ENCODE measurements at places on chromosomes 2 and 18.

- no peak overlapping the region for H3K4me3 ChIP-seq
- no peak overlapping the region for H3K27ac ChIP-seq
- no peak for ATAC-seq
- H3K27me3 ChIP-seq = no peaks in the 10 kb centered on the region
- no peaks in the 10 kb centered on the region for H3K36me3 ChIP-seq
- H3K4me1 ChIP-seq = peaks cover 45% of the 10 kb centered on the region
These were observed 2.1 kb downstream of the C2orf81 start for GRCh38 chr2:74419345-74419744.

DNA sequence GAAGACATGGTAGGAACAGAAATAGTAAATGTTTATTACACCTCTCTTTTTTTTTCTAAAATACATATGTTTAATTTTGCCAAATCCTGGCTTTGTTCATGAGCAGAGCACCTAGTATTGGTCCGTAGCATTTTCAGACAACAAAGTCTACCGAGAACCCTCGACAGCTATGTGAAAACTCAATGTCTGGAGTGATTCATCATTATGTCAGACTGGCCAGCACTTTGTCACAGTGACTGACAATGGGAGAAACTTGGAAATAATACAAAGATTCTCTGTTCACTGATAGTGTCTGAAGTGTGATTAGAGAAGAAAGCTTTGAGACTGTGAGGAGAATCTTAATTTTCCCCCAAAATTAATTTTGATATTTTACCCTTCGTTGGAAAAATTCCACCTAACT is 143.0 kb downstream of the HNMT start:
- no peaks in the 10 kb centered on the region for H3K4me1 ChIP-seq
- no peaks in the 10 kb centered on the region for H3K27me3 ChIP-seq
- H3K4me3 ChIP-seq = no peak overlapping the region
- ATAC-seq = no peak
- no peaks in the 10 kb centered on the region for H3K36me3 ChIP-seq

- H3K27me3 ChIP-seq = no peaks in the 10 kb centered on the region
- no peak overlapping the region for H3K27ac ChIP-seq
- H3K4me3 ChIP-seq = no peak overlapping the region
- no peak for ATAC-seq
- H3K36me3 ChIP-seq = no peaks in the 10 kb centered on the region
- H3K4me1 ChIP-seq = no peaks in the 10 kb centered on the region
These were observed 49.6 kb upstream of the TMEM177 start for GRCh38 chr2:119629323-119629825.

DNA sequence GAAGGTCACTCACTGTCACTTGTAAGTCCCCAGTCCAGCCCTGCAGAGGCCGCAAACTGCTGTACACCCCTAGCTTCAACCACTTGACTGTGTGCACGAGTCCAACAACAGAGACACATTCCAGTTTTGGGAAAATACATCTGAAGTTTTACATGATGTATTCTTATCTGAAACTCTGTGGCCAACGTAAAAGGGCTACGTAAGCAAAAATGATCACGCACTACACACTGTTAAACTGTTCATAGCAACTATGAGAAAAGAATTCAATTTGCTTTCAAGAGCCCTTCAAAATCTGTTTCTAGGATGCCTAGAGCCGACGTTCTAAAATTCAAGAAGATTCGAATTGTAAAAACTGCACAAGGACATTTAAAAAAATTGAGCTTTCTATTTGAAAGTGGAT is 26.0 kb downstream of the EDAR start:
- no peak overlapping the region for H3K27ac ChIP-seq
- H3K27me3 ChIP-seq = no peaks in the 10 kb centered on the region
- no peaks in the 10 kb centered on the region for H3K4me1 ChIP-seq
- H3K4me3 ChIP-seq = no peak overlapping the region
- no peaks in the 10 kb centered on the region for H3K36me3 ChIP-seq

DNA sequence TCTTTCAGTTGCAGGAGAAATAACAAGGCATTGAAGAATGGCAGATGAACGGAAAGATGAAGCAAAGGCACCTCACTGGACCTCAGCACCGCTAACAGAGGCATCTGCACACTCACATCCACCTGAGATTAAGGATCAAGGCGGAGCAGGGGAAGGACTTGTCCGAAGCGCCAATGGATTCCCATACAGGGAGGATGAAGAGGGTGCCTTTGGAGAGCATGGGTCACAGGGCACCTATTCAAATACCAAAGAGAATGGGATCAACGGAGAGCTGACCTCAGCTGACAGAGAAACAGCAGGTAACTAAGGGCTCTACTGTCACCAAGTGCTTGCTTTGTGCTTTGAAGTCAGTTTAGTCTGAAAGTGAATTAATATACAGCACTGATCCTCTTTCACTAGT is 118.5 kb upstream of the UNC80 start:
- no peaks in the 10 kb centered on the region for H3K36me3 ChIP-seq
- H3K27ac ChIP-seq = no peak overlapping the region
- H3K4me1 ChIP-seq = no peaks in the 10 kb centered on the region
- H3K4me3 ChIP-seq = no peak overlapping the region

DNA sequence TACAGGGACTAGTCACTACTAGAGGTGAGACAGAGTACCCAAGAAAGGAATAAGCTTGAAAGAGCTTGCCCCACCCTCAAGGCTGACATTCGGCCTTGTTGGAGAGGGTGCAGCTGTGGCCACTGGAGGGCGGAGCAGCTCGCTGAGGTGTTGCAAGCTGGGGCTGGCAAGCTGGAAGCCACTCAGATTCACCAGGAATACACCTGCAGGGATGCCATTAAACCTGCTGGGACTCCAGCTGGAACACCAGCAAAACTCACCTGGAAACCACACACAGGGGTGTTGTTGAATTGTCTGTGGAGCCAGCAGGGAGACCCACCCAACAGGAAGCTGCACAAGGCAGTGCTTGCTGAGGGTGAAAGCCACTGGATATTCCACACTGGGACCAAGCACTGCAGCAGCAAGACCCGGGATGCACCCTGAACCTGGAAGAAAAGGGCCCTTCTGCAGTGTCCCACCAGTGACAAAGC is 26.1 kb downstream of the KCTD18 start:
- no peak overlapping the region for H3K4me3 ChIP-seq
- no peaks in the 10 kb centered on the region for H3K27me3 ChIP-seq
- H3K36me3 ChIP-seq = no peaks in the 10 kb centered on the region
- ATAC-seq = no peak
- H3K4me1 ChIP-seq = no peaks in the 10 kb centered on the region

GRCh38 chr2:239154971-239155805 is 245.6 kb downstream of the HDAC4 start:
- H3K27ac ChIP-seq = no peak overlapping the region
- no peaks in the 10 kb centered on the region for H3K36me3 ChIP-seq
- ATAC-seq = no peak
- H3K27me3 ChIP-seq = no peaks in the 10 kb centered on the region
- peaks cover 4% of the 10 kb centered on the region for H3K4me1 ChIP-seq
- H3K4me3 ChIP-seq = no peak overlapping the region

GRCh38 chr18:46209161-46209560 is 105.0 kb downstream of the HAUS1 start:
- H3K27me3 ChIP-seq = no peaks in the 10 kb centered on the region
- no peak overlapping the region for H3K4me3 ChIP-seq
- H3K27ac ChIP-seq = no peak overlapping the region
- H3K36me3 ChIP-seq = no peaks in the 10 kb centered on the region
- ATAC-seq = no peak

GRCh38 chr18:61893309-61893970 is 633 bp upstream of the RNF152 start:
- H3K27me3 ChIP-seq = peaks cover 16% of the 10 kb centered on the region
- H3K27ac ChIP-seq = peak overlapping the region; percentile 88
- peak overlapping the region; percentile 85 for H3K4me3 ChIP-seq
- peak; percentile 44 for ATAC-seq
- peaks cover 4% of the 10 kb centered on the region for H3K4me1 ChIP-seq

DNA sequence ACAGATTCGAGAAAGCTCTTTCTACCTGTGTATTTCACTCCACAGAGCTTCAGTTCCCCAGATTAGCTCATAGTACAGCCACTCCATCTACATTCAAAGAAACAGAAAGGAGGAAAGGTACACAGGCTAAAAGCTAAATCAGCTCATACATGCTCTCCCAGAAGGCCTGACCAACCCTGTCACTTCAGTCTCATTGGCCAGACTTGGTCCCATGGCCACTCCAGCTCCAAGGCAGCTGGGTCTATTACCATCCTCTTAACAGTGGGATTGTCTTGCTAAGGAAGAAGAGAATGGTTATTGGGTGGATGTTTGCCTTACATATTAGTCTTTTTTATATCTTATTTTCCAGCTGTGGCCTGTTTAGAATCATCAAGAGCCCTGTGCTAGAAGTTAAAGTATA is 572.6 kb downstream of the ARHGAP15 start:
- no peaks in the 10 kb centered on the region for H3K27me3 ChIP-seq
- H3K27ac ChIP-seq = no peak overlapping the region
- no peak for ATAC-seq

DNA sequence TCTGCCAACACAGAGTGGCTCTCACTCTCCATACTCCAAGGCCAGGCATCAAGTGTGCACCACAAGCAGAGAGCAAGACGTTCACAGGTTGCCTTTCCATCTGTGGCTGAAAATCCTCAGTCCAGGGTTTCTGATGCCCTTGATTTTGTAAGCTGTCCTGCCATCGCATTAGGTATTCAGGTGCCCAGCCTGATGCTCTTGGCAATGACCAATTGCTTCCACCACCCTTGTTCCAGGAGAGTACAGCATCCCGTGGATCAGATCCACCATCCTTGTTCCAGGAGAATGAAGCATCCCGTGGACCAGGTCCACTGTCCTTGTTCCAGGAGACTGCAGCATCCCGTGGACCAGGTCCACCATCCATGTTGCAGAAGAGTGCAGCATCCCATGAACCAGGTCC is 133.4 kb upstream of the GPC1 start:
- no peaks in the 10 kb centered on the region for H3K36me3 ChIP-seq
- H3K4me3 ChIP-seq = no peak overlapping the region
- no peaks in the 10 kb centered on the region for H3K27me3 ChIP-seq
- no peaks in the 10 kb centered on the region for H3K4me1 ChIP-seq
- ATAC-seq = no peak
- H3K27ac ChIP-seq = no peak overlapping the region

GRCh38 chr2:207621501-207622039 is 3.6 kb downstream of the METTL21A start:
- H3K27ac ChIP-seq = no peak overlapping the region
- no peak for ATAC-seq
- peaks cover 41% of the 10 kb centered on the region for H3K36me3 ChIP-seq

GRCh38 chr18:48673456-48673852 is 134.6 kb downstream of the CTIF start:
- no peak overlapping the region for H3K27ac ChIP-seq
- no peaks in the 10 kb centered on the region for H3K27me3 ChIP-seq
- peaks cover 47% of the 10 kb centered on the region for H3K36me3 ChIP-seq
- H3K4me3 ChIP-seq = no peak overlapping the region

GRCh38 chr2:59655809-59656208 is 897.6 kb downstream of the BCL11A start:
- H3K4me1 ChIP-seq = no peaks in the 10 kb centered on the region
- H3K4me3 ChIP-seq = no peak overlapping the region
- ATAC-seq = no peak
- no peak overlapping the region for H3K27ac ChIP-seq
- peaks cover 5% of the 10 kb centered on the region for H3K27me3 ChIP-seq

GRCh38 chr2:37858400-37858711 is 66.7 kb upstream of the RMDN2 start:
- ATAC-seq = peak; percentile 81
- H3K27me3 ChIP-seq = no peaks in the 10 kb centered on the region
- H3K36me3 ChIP-seq = no peaks in the 10 kb centered on the region
- peak overlapping the region; percentile 85 for H3K27ac ChIP-seq

GRCh38 chr2:127063701-127064590 is 43.0 kb downstream of the BIN1 start:
- H3K27me3 ChIP-seq = no peaks in the 10 kb centered on the region
- peaks cover 51% of the 10 kb centered on the region for H3K4me1 ChIP-seq
- ATAC-seq = no peak
- H3K27ac ChIP-seq = peak overlapping the region; percentile 77

DNA sequence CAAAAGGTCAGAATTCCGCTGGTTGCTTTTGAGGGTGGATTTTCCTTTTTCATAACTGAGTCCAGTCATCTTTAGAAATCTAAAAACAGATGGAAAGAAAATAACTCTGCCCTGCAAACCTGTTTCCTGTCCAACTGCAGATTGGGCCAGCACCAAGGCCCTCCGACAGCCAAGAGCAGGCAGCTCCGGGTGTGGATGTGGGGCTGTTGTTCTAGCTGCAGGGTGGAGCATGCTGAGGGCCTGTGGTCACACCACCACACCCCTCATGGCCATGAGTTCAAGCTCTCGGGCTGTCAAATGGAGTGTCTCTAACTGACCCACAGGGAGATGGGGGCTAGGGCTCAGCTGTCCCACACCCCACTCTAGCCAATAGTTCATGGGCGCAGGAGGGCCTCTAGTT is 69.3 kb upstream of the BZW1 start:
- no peaks in the 10 kb centered on the region for H3K36me3 ChIP-seq
- H3K4me1 ChIP-seq = no peaks in the 10 kb centered on the region
- ATAC-seq = peak; percentile 92
- H3K4me3 ChIP-seq = no peak overlapping the region
- no peaks in the 10 kb centered on the region for H3K27me3 ChIP-seq

DNA sequence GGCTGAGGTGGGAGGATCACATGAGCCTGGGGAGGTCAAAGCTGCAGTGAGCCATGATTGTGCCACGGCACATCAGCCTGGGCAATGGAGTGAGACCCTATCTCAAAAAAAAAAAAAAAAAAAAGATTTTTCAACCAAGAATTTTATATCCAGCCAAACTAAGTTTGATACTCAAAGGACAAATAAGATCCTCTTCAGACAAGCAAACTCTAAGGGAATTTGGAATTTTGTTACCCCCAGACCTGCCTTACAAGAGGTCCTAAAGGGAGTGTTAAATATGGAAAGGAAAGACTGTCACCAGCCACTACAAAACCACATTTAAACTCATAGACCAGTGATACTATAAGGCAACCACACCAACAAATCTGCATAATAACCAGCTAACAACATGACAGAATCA is 67.5 kb downstream of the WDPCP start:
- H3K36me3 ChIP-seq = no peaks in the 10 kb centered on the region
- H3K4me1 ChIP-seq = no peaks in the 10 kb centered on the region
- no peaks in the 10 kb centered on the region for H3K27me3 ChIP-seq
- ATAC-seq = no peak
- H3K27ac ChIP-seq = no peak overlapping the region

- no peaks in the 10 kb centered on the region for H3K4me1 ChIP-seq
- no peak for ATAC-seq
- H3K4me3 ChIP-seq = no peak overlapping the region
- H3K27me3 ChIP-seq = peaks cover 36% of the 10 kb centered on the region
- H3K36me3 ChIP-seq = no peaks in the 10 kb centered on the region
These were observed 45.6 kb downstream of the DIPK1C start for GRCh38 chr18:74411475-74411874.

DNA sequence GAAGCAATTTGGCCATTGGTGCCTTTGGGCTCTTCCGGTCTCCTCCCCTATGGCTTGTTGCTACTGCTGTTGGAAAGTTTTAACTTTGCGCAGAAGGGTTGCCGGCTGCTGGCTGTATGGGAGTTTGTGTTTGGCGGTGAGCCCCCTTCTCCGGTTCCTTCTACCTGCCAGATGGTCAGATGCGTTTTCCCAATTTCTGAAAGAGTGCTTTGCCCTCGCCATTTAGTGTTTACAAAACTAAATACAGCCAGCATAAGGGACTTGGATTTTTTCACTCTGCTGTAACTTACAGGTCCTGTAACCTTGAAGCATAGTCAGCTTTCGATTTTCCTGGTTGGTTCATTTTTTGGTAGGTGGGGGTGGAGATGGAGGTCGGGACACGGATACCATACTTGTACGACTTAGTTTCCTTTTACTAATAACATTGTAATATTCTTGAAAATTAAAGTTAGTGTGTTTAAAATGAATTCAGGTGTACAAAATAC is 604 bp downstream of the COQ10B start:
- peak overlapping the region; percentile 90 for H3K27ac ChIP-seq
- H3K27me3 ChIP-seq = no peaks in the 10 kb centered on the region
- peak overlapping the region; percentile 69 for H3K4me3 ChIP-seq
- no peaks in the 10 kb centered on the region for H3K36me3 ChIP-seq
- H3K4me1 ChIP-seq = no peaks in the 10 kb centered on the region

All from gastroesophageal sphincter (tissue), 4 donors.